Brain pericyte (primary cell): ENCODE measurements at places on chromosomes 2 and 18.

DNA sequence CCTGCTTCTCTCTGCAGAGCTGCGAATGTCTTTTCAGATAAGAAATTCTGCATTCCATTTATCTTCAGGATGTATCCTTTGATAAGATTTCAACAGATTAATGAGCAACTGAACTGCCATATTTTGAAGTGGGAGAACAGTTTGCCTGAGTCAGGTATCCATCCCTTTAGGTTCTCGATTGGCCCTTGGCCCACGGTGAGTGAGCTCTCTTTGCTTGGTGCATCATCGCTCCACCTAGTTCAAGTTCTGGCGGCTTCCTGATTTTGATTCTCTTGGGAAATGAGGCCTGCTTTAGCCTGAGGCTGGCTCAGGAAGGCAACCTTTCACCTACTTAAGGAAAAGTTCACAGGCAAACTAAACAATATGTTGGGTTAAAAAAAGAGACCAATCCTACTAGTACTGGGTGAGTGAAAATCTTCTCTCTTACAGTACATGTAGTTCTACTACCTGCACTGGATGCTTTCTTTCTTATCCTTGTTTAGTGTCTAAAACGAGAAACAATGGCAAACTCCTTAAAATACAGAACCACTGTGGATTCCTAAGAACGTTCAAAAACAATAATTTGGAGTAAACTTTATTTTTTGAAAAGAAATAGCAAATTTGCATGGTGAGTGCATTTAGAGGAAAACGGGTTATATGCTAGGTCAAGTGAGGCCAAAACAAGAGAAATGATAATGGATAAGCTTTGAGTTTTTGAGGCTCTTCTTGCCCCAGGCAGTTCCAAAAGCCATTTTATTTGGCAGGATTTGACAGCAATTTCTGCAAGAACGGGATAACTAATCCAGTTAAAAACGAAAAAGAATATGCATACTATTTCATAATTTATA, 837 bp upstream of the ACSL3 start:
- no peak for DNase-seq

DNA sequence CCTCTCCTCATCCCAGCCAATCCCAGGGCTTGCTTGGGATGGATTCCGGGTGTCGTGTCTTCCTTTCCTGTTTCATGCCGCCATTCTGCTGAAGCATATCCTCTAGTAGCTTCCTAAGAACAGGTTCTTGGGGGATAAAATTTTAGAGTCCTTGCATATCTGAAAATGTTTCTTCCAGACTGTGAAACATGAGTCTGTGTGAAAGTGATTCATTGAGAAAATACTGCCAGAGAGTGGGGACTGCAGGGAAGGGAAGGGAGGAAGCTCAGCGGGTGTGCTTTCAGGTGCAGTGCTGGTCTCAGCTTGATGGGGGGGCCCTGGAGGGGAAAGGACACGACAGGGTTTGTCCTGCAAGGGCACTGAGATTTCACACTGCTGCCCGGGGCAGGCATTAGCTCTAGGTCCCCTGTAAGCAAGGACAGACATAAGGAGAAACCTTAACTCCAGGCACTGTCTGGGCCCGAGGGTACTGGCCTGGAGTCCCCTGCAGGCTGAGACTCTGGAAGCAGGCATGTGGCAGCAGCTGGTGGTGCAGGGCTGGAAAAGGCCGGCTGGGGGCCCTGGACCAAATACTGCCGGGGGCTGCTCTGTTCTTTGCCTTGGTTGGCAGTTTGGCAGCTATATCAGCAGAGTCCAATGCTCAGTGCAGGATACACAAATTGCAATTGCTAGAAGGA, 97.6 kb upstream of the HS6ST1 start:
- no peak for DNase-seq

GRCh38 chr2:235660484-235661082, 166.7 kb downstream of the AGAP1 start:
- no peak for DNase-seq

DNA sequence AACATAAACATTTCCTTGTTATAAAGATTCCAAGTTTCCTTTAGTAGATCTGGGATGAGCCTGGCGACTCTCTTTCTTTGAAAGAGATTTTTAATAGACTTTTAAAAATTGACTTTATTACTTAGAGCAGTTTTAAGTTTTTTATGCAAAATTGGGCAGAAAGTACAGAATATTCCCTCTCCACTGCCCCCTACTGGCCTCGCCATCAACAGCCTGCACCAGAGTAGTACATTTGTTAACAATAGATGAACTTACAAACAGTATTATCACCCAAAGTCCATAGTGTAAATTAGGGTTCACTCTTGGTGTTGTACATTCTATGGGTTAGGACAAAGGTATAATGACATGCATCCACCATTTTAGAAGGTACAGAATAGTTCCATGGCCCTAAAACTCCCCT, 3.9 kb downstream of the MAP3K19 start:
- DNase-seq = no peak

DNA sequence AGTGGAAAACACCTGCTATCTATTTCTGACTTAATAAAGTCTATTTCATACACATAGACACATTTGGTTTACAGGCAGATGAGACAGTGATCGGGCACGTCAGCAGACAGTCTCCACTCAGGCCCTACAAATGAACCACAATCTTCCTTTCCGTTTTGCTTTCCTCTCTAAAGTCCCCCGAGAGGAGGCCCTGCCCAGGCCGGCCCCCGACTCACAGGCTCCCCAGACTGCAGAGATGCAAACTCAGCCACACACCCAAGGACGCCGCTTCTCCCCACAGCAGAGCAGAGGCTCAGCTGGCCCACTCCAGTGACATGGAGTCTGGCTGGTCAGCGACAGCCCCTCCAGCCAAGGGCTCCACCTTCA, 9.3 kb upstream of the MTERF4 start:
- DNase-seq = no peak

GRCh38 chr2:2039826-2040225, 291.2 kb downstream of the MYT1L start:
- DNase-seq = no peak

DNA sequence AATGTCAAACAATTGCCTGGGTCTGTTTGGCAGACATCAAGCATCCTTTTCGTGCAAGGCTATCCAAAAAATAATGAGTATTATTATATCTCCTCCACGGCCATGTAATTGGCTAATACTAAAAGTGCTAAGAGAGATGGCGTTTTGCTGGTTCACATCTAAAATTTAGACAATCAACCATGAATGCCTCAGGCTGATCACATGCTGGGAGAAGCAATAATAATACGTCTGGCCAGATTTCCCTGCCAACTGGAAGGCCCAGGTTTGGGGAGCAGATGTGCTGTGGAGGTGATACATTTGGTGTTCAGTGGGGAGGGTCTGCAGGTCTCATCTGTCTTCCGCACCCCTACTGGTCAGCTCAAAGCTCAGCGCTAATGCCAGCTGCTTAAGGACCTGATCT, 60.3 kb upstream of the CREB1 start:
- DNase-seq = no peak

- no peak for DNase-seq
Measured at GRCh38 chr2:100482741-100483140, 12.5 kb downstream of the NMS start.

DNA sequence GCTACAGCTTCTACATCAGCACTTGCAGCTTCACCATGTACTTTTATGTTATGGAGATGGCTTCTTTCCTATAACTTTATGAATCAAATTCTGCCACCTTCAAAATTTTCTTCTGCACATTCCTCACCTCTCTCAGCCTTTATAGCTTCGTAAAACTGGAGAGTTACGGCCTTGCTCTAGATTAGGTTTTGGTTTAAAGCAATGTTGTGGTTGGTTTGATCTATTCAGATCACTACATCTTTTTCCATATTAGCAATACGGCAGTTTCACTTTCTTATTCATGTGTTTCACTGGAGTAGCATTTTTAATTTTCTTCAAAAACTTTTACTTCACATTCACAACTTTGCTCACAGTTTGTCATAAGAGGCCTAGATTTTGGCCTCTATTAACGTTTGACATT, 242.9 kb upstream of the GYPC start:
- no peak for DNase-seq
